ENCODE measurements at places on chromosomes 5 and 9.

GRCh38 chr9:96459268-96460007 is 9.5 kb downstream of the HABP4 start:
- no peak for DNase-seq

DNA sequence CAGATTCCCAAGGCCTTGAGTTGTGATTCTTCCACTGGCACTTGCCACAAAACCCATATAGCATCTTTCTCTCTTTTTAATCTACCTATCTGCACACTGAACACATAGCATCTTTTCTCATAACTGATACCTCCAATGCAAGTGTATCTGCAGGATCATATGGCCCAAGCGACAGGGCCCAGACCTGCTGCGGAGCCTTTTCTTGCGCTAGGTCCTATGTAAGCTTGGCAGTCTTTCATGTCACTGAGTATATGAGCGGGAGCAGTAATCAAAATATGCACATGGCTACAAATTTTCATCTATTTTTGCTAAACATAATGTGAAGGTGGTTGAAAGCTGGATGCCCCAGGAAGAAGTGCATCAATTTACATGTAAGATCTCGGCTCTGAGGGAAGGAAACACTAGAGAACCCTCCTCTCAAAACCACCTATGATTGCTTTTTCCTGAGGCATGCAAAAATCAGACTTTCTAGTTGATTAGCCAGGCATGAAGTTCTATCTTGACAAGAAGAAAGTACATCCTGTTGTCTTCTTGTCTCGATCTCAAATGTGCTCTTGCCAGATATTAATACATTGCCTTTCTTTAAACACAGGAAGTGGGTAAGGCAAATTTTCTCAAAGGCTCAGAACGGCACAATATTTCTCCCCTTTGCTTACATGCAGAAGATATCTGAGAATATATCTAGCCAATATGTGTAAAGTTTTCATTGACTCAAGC is 26.9 kb upstream of the CEMIP2 start:
- no peak for DNase-seq

- DNase-seq: no peak
Observed at GRCh38 chr5:154146409-154146808, 44.1 kb upstream of the GALNT10 start.

GRCh38 chr5:152329207-152329606 is 75.9 kb downstream of the NMUR2 start:
- DNase-seq: no peak

DNA sequence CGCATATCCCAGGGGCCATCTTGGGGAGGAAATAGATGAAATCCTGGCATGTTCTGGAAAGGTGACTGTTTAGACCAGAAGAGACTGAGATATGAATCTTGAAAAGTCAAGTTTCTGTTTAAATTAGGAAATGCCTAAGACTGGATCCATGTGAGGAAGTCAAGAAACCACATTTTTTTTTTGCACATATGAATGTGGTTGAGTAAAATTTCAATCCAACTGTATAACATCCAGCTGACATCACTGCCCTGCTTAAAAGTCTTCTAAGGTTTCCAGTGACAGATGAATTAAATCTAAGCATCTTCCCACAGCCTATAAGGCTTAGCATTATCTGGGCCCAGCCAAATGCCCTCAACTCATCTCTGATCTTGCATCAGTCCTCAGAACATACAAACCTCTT is 47.7 kb upstream of the TCERG1 start:
- DNase-seq: no peak

DNA sequence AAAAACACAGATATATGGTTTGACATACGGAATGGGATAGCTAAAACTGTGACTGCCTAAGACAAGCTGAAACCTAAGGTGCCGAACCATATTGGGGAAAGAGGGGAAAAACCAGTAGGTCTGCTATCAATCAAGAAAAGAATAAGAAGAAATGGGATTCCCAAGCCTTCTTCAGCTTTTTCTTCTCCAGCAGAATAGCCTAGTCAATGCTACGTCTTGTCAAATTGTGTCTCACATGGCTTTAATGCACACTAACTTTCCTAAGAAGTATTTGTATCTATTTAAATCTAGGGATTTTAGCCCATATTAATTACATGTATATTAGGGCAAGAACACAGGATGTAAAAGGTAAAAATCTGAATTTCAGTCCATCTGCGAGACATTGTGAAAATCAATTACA is 797 bp upstream of the FBXO38 start:
- no peak for DNase-seq

- DNase-seq: no peak
Observed at GRCh38 chr5:20300110-20300509, 312.1 kb upstream of the CDH18 start.

- peak; percentile 68 for DNase-seq
Observed at GRCh38 chr5:93915142-93915553, 173.7 kb upstream of the POU5F2 start.

DNA sequence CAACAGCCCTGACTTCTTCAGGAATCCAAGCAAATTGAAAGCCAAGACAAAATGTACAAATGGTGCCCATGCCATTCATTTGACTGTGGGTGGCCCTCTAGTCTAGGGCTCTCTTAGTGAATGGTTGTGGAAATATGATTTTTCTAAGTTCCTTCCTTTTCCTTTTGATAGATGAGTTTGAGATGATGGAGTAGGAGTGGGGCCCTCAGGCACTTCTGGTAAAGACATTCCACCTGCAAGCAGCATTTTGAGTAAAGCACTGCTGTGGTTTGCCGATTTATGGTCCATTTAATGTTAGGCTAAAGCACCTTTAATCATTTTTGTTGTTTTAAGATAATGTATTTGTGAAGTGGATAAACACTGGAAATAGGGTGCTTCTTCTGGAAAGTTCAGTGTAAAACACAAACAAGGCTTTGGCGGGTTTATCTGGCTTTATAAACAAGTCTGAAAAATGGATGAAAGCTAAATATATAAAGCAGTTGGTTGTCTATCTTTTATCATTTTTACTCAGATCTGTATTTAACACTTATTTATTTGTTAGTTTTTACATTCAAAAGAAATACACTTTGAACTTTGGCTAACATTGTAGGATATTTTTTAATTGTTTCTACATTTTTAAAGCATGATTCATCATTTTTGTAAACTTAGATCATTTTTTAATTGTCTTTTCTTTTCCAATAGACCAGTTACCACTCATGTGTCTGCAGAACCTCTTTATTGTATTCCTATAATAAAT is 213.5 kb downstream of the PJA2 start:
- DNase-seq: no peak

DNA sequence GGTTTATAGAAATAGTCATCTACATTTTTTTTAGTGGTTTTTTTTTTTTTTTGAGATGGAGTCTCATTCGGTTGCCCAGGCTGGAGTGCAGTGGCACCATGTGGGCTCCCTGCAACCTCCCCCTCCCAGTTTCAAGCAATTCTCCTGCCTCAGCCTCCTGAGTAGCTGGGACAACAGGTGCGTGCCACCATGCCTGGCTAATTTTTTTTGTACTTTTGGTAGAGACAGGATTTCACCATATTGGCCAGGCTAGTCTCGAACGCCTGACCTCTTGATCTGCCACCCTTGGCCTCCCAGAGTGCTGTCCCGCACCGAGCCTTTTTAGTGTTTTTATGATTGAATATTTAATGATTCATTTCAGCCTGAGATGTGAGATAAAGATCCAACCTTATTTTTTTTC is 27.3 kb downstream of the ANKRD33B start:
- DNase-seq: no peak

GRCh38 chr9:27386571-27387091 is 89.7 kb upstream of the EQTN start:
- DNase-seq: no peak

DNA sequence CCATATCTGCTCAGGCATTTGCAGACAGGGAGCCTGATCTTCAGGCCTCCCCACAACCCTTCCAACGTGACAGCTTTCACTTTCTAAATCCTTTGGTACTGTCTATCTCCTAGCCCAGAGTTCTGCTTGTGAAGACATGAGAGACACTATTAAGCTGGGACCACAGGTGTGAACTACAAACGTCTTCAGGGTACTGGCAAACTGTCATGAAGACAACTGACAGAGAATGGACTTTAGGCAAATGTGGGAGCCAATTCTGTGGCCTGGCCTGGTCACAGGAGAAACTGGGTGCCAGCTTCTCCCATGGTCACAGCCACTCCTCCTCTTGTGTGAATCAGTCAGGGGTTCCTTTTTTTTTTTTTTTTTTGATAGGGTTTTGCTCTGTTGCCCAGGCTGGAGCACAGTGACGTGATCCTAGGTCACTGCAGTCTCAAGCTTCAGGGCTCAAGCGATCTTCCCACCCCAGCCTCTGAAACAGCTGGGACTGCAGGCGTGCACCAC is 10.4 kb downstream of the TRIM14 start:
- DNase-seq: no peak

GRCh38 chr9:101477736-101478135 is 42.2 kb upstream of the ALDOB start:
- DNase-seq: peak; percentile 30

DNA sequence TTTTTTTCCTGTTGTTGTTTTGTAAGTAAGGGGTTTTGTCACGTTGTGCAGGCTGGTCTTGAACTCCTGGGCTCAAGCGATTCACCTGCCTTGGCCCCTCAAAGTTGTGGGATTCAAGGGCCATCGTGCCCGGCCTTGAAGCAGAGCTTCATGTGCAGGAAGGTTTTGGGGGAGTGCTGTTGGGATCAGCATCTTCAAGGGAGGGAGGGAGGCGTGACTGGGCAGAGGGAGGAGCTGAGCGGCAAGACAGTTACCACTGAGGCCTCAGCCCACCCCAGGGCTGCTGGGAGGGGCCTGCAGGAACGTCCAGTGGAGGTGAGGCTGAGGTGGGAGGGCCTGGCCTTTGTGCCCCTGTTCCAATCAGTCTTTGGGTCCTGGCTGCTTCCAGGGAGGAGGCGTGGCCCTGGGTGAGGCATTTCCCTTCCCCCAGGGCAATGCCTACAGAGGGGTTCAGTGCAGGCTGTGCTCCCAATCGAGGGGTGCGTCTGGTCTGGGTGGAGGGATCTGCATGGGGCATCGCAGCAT is 21.4 kb downstream of the OR2V1 start:
- DNase-seq: no peak

DNA sequence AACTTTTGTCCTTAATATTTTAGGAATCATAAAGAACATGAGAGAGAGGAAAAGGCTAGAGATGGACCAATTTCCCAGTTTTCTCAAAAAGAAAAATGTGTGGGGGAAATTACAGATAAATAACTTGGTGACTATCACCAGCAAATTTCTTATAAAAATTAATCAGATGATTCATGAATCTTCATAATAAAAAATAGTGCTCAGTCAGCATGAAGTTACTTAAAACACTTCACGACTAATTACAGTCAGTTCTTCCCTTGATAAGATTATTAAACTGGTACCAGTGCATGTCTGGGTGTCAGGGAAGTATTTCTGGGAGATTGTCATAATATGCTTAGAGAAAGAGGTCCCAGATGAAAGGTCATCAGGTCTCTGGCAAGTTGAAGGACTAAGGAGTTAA is 133.0 kb downstream of the SNCAIP start:
- no peak for DNase-seq

DNA sequence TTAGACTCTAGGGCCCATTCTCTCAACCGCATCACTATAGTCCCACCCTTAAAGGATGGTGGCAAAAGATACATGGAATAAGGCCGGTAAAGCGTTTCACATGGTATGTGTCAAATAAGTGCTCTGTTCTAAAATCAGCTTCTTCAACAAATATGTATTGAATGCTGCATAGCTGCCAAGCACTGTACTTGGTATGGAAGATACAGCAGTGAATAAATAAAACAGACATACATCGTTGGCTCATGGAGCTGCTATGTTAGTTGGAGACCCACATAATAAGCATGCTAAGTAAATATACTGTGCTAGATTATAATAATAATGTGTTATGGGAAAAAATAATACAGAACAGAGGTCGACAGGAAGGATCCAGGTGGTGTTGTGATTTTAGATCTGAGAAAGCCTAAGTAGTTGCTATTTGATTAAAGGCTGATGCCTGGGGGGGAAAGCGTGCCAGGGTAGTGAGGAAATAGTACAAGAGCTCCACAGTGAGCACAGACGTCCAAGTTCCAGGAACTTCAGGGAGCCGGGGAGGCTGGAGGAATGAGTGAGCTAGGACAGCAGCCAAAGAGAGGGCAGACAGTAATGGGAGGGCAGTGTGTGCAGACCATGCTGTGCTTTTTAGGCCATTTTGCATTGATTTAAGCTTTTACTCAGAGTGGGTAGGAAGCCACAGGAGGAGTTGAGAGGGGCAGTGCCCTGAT is 93.7 kb downstream of the JAKMIP2 start:
- peak; percentile 44 for DNase-seq

DNA sequence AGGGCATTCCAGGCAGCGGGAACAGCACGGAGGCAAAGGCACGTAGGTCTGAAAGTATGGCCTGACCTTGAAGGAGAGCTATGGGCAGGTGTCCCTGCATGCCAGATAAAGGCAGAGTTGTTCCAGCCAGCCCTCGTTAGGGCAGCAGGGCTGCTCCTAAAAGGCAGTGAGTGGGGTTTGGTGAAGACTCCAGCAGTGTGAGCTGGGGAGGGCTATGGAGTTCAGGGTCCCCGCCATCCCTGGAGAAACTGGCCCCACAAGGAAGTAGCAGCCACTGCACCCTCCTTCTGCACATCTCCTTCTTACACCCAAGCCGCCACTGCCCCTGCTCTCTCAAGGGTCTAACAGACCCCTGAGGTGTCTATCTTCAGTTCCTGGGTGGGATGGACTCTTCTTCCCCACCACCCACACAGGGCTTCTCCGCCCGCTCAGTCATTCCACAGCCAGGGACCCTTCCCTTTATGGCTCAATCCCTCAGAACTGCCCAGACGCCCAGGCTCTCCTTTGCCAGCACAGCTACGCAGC is 1.4 kb downstream of the AKNA start:
- no peak for DNase-seq

DNA sequence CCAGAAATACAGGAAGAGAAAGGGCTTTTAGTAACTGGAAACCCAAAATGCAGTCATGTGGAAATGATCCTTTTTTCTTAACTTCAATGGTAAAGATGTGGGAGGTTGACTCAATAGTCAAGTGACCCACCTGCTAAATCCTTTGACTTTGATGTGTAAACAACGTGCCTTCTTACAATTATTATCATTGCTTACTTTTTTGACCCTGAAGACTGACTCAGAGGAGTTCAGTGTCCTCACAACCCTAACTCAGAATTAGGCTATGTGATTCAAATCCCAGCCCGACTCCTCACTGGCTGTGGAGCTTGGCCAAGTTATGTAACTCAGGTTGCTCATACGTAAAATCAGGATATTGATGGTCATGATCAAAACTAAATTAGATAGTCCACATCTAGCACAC is 27.9 kb downstream of the ANXA1 start:
- DNase-seq: peak; percentile 79

- peak; percentile 80 for DNase-seq
Observed at GRCh38 chr5:125412561-125413495, 666.4 kb upstream of the ZNF608 start.
